ENCODE measurements at places on chromosomes 12 and 14.

- no peak for DNase-seq
Measured at GRCh38 chr12:127660961-127661360, 606.0 kb upstream of the TMEM132C start.

DNA sequence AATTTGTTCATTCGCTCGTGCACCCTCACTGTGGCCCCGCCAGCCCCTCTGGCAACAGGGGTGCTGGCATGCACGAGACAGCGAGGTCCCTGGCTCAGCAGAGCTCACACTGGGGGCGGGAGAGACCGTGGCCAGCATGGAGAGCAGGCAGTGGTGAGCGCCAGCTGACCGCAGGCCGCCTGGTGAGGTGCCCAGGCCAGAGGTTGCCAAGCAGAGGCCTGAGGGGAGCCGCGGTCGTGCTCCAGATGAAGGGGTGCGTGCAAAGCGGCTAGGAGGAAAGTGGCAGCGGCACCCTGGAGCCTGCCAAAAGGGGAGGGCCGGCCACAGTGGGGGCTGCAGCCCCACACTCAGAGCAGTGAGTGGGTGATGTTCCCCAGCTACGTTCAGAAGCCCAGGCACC is 56.1 kb downstream of the CDC42BPB start:
- no peak for DNase-seq

DNA sequence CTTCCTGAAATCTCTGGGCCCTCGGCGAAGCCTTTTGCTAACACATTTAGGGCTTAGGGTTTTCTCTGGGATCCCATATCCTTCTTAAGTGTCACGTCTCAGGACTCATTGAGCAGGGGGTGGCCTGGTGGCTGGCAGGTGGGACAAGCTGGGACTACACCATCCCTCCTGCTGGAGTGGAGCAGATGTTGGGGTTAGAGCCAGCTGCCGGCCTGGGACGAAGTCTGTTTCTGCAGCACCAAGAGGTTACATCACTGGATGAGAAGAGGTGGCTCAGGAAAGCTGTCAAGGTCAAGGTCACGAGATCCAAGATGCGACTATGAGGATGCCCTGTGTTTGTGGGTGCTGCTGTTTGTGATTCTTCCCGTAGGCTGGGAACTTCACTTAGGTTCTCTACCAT is 16.3 kb downstream of the SMCO2 start:
- DNase-seq = no peak

DNA sequence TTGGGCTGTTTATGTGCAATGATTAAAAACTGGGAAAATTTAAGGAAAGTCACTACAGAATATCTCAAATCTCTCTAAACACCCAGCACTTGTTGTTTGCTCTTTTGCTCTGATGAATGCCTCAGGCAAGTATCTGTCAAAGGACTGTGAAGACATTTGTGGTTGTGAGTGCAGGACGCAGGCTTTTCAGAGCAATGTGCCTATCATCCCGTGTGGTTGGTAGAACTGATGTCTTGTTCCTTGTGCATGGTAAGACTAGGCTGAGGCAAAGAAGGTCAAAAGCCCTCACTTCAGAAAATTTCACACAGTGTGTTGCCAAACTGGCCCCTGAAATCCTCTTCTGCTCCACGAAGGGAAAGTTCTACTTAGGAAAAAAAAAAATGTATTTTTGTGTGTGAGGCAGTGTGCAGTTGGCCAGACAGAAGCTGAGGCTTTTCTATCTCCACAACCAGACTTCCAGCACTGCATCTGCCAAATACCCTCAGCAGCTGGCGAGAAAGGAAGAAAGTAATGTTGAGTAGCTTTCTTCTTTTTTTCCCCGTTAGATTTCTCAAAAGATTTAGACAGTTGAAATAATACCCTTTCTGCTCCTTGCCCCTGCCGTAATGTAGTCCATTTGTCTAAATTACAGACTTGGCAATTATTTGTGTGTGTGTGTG is 1103.1 kb downstream of the VRK1 start:
- no peak for DNase-seq

- DNase-seq = peak; percentile 49
Measured at GRCh38 chr12:122646517-122647217, 56.5 kb downstream of the HCAR2 start.

DNA sequence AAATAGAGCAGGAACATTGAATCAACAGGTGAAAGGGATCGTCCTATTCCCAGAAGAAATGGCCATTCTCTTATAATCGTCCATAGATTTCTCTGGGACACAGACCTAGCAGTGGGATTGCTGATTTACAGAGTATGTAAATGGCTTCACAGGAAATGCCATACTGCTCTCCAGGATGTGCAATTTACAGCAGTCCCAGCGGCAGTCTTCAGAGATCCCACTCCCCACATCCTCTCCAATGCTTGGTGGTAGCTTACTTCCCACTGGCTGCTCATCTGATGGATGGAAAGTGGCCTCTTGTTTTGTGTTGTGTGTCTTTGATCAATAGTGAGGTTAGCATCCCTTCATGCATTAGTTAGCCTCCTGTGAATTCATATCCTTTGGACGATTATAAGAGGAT is 58.1 kb upstream of the PRMT8 start:
- DNase-seq = no peak

Data from CD8-positive, alpha-beta T cell (primary cell).